ENCODE measurements at places on chromosomes 2 and 18.

DNA sequence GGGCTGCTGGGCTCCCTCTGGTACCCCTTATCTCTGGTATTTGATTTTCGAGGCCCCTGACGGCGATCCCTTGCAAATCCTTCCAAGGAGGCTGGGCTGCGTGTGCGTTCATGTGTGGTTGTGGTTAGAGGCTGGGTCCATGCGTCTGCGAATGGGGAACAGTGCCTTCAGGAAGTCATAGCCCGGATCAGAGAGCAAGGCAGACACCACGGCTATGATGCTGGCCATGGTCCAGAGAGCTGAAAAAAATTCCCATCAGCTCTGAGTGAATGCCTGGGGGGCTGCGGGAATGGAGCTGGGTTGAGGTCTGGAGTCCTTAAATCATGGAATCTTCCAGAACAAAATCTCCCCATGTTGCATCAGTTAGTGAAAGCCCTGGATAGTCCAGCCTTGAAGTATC lies 145.5 kb downstream of the ACKR3 start:
- no peak for DNase-seq

GRCh38 chr2:235670974-235671787 lies 177.3 kb downstream of the AGAP1 start:
- peak; percentile 47 for DNase-seq

DNA sequence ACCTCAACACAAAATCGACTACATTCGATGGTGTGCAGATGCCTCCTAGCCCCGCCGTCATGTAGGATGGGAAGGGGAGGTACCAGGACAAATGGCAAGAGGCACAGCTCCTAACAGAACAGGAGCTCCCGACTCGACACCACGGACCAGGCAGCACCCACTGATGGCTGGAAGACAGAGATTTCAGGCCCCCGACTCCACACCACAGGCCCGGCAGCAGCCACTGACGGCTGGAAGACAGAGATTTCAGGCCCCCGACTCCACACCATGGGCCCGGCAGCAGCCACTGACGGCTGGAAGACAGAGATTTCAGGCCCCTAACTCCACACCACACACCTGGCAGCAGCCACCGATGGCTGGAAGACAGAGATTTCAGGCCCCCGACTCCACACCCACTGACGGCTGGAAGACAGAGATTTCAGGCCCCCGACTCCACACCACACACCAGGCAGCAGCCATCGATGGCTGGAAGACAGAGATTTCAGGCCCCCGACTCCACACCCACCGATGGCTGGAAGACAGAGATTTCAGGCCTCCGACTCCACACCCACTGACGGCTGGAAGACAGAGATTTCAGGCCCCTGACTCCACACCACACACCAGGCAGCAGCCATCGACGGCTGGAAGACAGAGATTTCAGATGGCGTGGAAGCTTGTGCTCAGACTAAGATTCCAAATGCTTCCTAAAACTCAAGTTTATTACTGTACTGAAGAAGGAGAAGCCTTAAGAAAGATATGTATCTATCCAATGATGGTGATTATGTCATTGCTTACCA lies 135.5 kb downstream of the EIPR1 start:
- DNase-seq: no peak

GRCh38 chr2:101038455-101039255 lies 36.6 kb downstream of the RPL31 start:
- DNase-seq: no peak

- no peak for DNase-seq
These were observed 44.0 kb downstream of the COBLL1 start for GRCh38 chr2:164797627-164798026.

DNA sequence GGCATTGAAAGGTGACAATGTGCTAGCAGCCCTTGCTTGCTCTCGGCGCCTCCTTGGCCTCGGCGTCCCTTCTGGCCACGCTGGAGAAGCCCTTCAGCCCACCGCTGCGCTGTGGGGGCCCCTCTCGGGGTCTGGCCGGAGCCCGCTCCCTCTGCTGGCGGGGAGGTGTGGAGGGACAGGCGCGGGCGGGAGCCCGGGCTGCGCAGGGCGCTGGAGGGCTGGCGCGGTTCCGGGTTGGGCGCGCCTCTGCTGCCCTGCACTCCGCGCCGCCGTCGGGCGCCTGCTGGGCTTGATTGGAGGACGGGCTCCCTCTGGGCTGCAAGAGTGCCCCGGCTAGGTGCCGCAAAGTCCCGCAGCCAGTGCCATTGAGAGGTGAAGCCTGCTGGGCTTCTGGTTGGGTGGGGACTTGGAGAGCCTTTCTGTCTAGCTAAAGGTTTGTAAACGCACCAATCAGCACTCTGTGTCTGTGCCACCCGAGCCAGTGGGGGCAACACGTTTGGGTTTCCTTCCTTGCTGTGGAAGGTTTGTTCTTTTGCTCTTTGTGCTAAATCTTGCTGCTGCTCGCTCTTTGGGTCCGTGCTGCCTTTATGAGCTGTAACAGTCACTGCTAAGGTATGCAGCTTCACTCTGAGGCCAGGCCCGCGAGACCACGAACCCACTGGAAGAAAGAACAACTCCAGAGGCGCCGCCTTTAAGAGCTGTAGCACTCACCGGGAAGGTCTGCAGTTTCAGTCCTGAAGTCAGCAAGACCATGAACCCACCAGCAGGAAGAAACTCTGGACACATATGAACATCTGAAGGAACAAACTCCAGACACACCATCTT lies 14.8 kb upstream of the IMP4 start:
- DNase-seq: no peak

DNA sequence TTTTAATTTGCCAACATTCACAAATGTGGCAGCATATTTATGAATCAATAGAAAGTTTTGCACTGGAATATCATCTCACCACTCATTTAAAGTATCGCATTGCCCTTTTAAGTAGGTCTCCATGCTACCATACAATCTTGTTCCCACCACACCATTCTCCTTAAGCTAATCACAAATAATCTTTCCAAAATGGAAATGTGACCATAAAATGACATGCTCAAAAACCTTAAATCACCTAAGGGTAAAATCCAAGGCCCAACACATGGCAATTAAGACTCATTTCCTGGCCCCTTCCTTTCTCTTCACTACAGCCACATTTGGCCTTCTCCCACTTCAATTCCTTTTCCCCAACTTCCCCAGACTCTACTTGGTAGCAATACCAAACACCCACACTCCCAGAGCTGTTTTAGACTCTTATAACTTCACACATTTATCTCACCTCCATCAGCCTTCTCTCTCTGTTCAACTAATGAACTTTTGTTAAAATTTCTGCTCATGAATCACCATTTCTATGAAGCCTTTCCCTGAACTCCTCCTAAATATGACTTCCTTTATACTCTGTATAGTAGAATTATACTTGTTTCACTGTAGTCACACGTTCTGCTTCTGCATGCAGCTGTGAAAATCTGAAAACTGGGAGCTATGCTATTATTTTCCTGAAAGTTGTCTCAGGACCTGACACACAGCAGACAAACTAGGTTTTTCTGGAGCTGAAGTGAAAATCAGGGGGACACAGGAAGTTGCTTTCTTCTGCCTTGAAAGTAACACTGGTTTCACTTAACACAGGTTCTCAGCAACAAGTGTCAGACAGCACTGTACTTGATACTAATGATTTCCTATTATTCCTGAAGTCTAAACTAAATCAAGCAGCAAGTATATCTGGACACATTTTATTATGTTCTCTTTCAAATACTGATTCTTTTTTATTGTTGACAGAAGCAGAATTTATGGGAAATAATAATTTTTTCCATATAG lies 303.9 kb downstream of the ZEB2 start:
- no peak for DNase-seq

DNA sequence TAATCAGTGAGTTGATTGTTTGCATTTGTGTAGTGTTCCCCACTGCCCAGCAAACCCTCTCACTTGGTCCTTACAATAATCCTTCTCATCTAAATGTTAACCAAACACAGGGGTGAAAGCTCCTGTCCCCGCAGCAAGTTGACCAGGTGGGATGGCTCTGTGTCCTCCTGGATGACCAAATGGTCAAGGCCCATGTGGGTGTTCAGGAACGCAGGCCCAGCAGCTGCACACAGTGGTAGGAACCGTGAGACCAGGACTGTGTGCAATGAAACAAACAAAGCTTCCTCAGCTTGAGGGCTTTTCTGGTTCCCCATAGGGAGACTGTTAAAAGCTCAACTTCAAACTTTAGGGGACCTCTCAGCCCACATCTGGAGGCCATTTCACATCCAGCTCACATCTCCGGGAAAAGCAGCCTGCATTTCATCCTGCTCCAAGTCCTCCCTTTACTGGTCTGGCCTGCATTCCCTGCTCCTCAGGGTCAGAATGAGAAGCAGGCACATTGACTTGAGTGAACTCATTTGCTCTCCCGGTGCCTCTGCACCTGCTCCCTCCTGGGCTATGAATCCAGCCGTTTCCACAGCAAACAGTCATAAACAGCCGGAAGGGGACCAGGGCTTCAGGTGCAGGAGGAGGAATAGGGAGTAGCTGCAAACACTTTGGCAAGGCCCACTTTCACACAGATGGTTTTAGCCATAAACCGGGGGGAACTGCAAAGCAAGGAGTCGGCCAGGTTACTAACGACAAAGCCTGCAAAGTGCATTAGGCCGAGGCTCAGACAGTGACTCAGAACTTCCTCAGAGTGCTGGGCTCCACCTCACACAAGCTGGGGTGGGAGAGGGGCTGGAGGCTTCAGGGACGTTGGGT lies 144.7 kb downstream of the CAPN13 start:
- DNase-seq: peak; percentile 83

DNA sequence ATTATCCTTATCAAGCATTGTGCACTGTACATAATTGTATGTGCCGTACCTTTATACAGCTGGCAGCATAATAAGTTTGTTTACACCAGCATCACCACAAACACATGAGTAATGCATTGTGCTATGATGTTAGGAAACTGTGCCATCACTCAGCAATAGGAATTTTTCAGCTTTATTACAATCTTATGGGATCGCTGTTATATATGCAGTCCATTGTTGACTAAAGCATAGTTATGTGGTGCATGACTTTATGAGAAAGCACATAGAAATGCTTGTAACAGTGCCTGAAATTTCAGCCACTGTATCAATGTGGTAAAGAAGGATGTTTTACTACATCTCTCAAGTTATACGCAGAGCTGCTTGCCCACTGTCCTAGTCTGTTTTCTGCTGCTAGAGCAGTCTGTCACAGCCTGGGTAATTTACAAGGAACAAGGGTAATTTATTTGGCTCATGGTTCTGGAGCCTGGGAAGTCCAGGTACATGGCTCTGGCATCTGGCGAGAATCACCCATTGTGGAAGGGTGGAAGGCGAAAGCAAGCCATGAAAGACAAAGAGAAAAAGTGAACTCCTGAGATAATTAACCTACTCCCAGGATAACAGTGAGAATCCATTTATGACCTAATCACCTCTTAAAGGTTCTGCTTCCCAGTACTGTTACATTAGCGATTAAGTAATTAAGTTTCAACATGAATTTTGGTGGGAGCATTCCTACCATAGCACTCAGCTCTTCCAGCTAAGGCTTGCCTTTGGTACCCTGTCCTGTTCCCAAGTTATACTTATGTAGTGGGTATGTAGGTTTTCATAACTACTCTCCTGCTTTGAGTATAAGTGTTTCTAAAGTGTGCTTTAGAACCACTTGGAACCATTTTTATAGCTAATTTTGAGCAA lies 4.6 kb downstream of the MAP3K20 start:
- DNase-seq: peak; percentile 14

DNA sequence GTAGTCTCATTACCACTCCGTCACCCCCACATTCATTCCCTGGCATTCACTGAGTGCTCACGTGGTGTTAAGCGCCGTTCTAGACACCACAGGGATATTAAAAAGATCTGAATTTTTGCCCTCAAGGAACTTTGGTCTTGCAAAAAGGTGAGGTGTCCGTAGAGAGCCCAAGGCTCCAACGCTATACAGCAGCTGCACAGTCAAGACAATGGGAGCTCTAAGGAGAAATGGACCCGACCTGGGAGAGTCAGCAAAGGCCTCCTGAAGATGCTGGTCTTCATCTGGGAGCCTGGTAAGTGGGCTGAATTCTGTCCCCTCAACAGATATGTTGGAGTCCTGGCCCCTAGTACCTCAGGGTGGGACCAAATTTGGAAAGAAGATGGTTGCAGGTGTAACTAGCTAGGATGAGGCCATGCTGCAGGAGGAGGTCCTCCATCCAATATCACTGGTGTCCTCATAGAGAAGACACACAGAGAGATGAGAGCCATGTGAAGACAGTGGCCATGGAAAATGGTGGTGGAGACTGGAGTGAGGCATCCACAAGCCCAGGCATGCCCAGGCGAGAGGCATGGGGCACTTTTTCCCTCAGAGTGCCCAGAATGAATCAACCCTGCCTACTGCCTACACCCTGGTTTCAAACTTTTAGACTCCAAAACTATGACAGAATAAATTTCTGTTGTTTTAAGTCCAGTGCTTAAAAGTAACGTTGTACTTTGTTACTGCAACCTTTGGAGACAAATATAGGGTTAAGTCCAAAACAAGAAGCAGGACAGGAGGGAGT lies 247.3 kb downstream of the TTC32 start:
- DNase-seq: no peak

- DNase-seq: no peak
These were observed 238.1 kb downstream of the LPIN1 start for GRCh38 chr2:11984316-11985158.

GRCh38 chr2:189552334-189552990 lies 28.1 kb downstream of the SLC40A1 start:
- no peak for DNase-seq

DNA sequence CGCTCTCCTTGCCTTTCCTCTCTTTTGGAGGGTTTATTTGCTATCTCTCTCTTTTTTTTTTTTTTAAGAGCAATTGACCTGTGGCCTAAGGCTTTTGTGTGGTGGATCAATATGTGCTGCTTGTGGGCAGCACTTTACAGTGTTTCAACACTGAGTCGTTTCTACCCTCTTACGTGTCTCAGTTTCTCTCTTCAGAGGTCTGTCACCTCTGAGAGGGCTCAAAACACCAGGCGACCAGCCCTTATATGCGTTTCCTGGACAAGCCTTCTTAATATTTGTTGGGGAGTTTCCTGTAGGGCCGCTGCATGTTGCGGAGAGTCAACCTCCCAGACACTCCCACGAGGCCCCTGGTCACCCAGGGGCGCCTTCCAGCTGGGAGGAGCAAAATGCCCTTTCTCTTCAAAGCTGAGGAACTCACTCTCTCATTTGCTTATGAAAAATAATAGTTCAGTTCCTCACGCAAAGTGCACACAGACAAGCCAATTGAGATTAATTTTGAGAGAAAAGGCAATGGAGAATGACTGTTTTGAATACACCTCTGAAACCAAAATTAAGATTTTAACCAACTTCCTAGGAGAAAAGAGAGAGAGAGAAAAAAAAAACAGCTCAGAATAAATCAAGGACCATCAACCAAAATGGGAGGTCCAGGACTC lies 96.3 kb upstream of the B3GNT2 start:
- no peak for DNase-seq

DNA sequence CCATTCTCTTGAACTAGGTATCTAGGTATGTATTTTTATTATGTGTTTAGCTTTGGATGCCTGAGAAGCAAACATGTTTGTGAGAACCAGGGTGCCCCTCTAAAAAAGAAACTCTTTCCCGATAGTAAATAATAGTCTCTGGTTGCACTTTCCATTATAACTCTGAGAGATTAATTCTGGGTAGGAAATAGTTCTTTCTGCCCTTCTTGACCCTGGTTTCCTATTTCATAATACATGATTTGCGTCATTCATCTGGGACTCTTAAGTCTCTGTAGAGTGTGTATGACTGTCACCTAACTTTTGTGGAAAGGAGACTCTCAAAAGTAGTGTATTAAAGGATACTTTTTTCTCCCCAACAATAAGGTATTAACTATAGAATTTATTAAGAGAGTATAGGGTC lies 31.5 kb downstream of the ACSL3 start:
- no peak for DNase-seq
